NCI-H1048 (cell line): ENCODE measurements at places on chromosomes 4 and X.
A peak's percentile ranks its signal among the peaks of the same experiment; 100 is the strongest.

GRCh38 chr4:105246712-105247111 is 100.0 kb downstream of the TET2 start:
- DNase-seq: no peak

GRCh38 chr4:531076-531475 is 32.1 kb downstream of the PIGG start:
- no peak for DNase-seq

DNA sequence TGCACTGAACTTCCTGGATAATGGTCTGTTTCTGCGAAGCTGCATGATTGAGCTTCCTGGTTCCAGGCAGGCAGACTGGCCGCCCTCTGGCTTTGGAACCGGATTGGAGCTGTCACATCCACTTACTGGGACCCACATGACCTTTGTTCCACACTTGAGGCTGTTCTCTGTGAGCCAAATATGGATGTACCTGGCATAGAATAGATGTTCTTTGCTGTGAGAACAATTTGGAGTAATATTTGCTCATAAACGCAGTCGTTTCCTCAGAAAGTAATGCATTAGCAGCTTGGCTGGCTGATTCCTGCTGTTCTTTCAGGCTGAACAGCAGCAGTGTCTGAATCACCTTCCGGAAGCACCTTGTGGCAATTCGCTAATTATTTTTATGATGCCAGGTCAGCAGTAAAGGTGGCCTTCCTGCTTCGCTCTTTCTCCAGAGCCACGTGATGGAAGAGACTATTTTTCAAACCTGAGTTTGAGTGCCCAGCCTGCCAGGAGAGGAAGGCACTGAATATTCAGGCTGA is 78.1 kb upstream of the BOD1L1 start:
- DNase-seq: no peak

- no peak for DNase-seq
Observed at GRCh38 chr4:10045481-10045880, 24.2 kb upstream of the SLC2A9 start.

GRCh38 chrX:49291615-49292337 is 11.7 kb upstream of the GAGE10 start:
- DNase-seq: peak; percentile 0

DNA sequence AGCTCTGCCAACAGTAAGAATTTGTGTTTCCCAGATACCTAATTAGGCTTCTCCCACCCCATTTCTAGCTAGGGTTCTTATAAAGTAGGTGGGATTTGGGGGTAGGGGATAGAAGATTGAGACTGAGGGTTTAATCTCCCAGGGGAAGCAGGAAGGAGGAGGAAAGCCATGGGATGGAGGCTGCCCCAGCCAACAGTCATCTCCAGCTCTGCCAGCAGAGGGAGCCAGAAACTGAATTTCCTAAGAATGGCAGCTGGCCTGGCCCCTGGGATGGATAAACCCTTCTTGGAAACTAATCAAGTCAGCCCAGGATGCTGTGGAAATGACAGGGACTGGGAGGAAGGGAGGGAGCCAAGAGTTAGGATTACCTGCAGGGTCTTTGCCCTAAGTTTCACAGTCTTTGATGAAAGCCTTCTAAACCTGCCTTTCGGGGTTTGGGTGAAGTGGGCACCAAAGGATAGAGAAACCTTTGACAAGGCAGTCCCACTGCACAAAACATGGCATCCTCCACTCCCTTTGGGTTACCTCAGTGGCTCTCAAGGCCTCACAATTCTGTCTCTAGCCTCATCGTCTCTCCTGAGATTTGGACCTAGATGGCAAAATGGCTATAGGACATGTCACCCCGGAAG is 6.7 kb upstream of the ERCC6L start:
- peak; percentile 31 for DNase-seq

DNA sequence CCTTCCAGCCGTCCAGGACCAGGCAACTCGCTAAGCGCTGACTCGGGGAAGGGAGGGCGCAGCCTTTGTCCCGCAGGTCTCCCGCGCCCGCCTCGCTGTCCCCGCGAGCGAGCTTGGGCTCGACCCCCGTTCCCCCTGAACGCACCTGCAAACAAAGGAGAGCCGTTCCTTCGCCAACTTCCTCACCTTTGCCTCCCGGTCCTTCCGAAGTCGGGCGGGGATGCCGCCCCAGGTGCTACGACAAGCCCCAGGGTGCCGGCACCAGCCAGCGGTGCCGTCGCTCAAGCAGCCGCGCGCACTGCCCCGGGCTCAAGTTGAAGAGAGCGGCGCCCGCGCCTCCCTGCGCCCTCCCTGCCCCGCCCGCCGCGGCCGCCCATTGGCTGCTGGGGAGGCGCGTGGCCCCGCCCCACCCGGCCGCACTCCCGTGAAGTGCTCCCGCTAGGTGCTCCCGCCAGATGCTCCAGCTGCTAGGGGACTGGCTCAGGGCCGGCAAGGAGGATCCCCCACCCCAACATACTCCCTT is 107.1 kb downstream of the NSUN7 start:
- peak; percentile 59 for DNase-seq

DNA sequence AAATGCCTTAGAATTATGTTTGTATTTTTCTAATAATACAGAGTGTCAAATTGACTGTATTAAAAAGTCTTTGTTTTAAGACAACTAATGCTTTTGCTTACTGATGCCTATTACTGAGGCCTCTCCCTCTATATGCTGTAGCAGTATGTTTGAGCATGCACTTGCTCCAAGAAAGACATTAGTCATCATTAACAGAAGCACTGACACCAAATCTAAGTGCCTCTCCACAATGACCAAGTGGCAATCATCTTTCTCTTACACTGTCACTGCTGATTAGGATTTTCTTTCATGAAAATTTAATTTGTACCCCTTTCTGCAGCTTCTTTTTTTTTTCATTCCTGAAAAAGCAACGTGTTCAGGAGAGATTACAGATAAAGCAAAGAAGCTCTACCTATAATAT is 11.1 kb upstream of the MAB21L2 start:
- no peak for DNase-seq

- no peak for DNase-seq
Observed at GRCh38 chr4:108635070-108635655, 14.8 kb downstream of the RPL34 start.

DNA sequence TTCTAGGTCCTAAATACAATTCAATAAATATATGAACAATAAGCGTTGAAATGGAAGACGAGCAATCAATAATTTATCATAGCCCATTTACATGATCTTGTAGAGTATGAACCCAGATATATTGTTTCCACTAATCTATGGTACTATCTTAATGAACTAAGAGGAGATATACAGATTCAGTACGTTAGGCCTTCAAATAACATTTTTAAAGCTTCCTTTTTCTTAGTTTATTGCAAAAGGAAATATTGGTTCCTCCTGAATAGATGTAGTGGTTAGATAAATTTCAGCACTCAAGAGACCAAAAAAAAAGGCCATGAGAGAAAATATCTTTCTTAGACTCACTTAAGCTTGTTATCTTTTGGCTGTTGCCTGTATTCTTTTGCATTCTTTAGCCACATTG is 147.5 kb upstream of the PITX2 start:
- DNase-seq: no peak

- no peak for DNase-seq
Observed at GRCh38 chrX:97398030-97398551, 514.4 kb downstream of the RPA4 start.
